MCF 10A (cell line): ENCODE measurements at places on chromosomes 3 and 15.
A peak's percentile ranks its signal among the peaks of the same experiment; 100 is the strongest.

GRCh38 chr15:53218666-53219580 is 428.8 kb upstream of the ONECUT1 start:
- no peaks in the 10 kb centered on the region for H3K4me1 ChIP-seq
- no peaks in the 10 kb centered on the region for H3K36me3 ChIP-seq
- DNase-seq: no peak

- DNase-seq: no peak
- no peak overlapping the region for H3K4me3 ChIP-seq
- no peaks in the 10 kb centered on the region for H3K4me1 ChIP-seq
- no peaks in the 10 kb centered on the region for H3K36me3 ChIP-seq
These were observed 631.4 kb upstream of the MDFIC2 start for GRCh38 chr3:70943886-70944285.

DNA sequence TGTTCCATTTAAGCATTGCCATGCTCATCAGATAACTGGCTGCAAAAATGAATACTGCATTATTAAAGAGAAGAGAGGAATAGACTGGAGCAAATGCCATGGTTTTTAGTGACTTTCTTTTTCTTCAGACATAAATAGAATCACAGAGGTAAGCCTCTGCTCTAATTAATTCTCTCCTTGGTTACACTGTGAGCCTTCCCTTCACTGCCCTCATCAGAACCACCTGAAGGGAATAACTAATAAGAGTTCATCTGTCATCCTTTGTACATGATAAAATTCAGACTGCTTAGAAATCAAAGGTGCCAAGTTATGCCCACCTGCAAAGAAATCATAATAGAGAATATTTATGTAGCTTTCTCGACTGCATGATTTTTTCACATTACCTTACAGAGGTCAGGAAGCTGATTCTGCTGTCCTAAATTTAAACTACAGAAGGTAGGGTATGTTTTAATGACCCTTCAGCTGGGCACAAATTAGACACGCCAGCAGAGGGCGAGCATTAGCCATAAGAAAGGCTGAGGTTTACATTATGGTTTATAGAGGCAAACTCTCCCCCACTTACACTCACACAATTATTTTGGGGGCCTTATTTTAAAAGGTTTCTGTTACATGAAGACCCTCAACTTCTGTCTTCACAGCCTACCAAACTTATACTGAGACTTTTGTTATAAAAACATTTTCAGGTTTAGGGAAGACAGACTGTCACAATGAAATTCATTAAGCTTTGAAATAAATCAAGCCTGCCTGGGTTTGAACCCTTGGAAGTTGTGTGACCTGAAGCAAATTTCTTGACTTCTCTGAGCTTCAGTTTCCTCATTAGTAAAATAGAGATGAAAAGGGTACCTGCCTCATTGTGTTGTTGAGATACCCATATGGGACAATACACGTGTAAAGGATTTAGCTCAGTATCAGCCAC is 15.3 kb upstream of the UNC13C start:
- H3K4me1 ChIP-seq: no peaks in the 10 kb centered on the region
- H3K36me3 ChIP-seq: no peaks in the 10 kb centered on the region
- DNase-seq: peak; percentile 50
- H3K27me3 ChIP-seq: peaks cover 60% of the 10 kb centered on the region
- H3K4me3 ChIP-seq: no peak overlapping the region

- no peak overlapping the region for H3K4me3 ChIP-seq
- H3K36me3 ChIP-seq: peaks cover 45% of the 10 kb centered on the region
- no peaks in the 10 kb centered on the region for H3K27me3 ChIP-seq
- no peak overlapping the region for H3K27ac ChIP-seq
These were observed 27.0 kb downstream of the HMCES start for GRCh38 chr3:129305592-129306091.

GRCh38 chr3:172511783-172512762 is 11.2 kb downstream of the TNFSF10 start:
- no peaks in the 10 kb centered on the region for H3K27me3 ChIP-seq
- no peaks in the 10 kb centered on the region for H3K36me3 ChIP-seq
- H3K4me1 ChIP-seq: peaks cover 10% of the 10 kb centered on the region
- no peak overlapping the region for H3K27ac ChIP-seq
- no peak for DNase-seq
- H3K4me3 ChIP-seq: no peak overlapping the region

- no peaks in the 10 kb centered on the region for H3K4me1 ChIP-seq
- no peaks in the 10 kb centered on the region for H3K27me3 ChIP-seq
- H3K4me3 ChIP-seq: no peak overlapping the region
- H3K36me3 ChIP-seq: no peaks in the 10 kb centered on the region
These were observed 199.5 kb upstream of the LMCD1 start for GRCh38 chr3:8301977-8302735.

GRCh38 chr3:65006300-65006739 is 318.5 kb upstream of the ADAMTS9 start:
- peaks cover 23% of the 10 kb centered on the region for H3K4me1 ChIP-seq
- H3K36me3 ChIP-seq: no peaks in the 10 kb centered on the region
- DNase-seq: peak; percentile 4
- no peak overlapping the region for H3K4me3 ChIP-seq

DNA sequence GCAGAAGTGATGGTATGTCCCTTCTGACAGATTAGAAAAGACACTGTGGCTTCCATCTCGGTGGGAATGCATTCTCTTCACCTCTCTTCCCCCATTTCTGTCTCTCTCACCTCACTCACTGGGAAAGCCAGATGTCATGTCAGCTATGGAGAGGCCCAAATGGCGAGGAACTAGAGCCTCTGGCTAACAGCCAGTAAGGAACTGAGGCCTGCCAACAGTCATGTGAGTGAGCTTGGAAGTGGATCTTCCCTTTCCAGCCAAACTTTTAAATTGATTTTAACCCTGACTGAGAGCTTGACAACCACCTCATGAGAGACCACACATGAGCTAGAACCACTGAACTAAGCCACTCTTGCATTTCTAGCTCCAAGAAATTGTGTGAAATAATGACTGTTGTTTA is 35.2 kb upstream of the CDAN1 start:
- DNase-seq: no peak
- H3K4me3 ChIP-seq: no peak overlapping the region
- H3K4me1 ChIP-seq: no peaks in the 10 kb centered on the region

DNA sequence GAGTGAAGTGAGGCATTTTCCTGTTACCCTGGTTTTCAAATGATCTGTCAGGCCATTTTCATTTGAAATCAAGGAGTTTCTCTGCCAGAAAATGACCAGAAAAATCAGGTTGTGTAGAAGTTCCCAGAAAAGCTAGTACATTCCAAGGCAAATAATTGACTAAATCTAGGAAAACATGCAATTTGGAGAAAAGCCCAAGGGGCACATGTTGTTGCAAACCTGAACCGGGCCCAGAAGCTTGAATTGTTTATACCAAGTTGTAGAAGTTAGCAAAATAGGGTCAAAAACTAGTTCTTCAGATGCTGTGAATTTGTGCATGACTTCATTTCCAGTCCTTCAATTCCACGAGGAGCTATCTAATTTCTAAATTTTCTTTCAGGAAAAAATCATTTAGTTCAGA is 31.0 kb downstream of the TRIM42 start:
- no peak overlapping the region for H3K4me3 ChIP-seq
- no peaks in the 10 kb centered on the region for H3K4me1 ChIP-seq
- no peaks in the 10 kb centered on the region for H3K27me3 ChIP-seq
- no peak for DNase-seq
- H3K36me3 ChIP-seq: no peaks in the 10 kb centered on the region
- H3K27ac ChIP-seq: no peak overlapping the region

GRCh38 chr3:97793420-97794019 is 28.3 kb upstream of the CRYBG3 start:
- peaks cover 9% of the 10 kb centered on the region for H3K36me3 ChIP-seq
- no peak overlapping the region for H3K27ac ChIP-seq
- no peaks in the 10 kb centered on the region for H3K27me3 ChIP-seq
- H3K4me3 ChIP-seq: no peak overlapping the region
- no peaks in the 10 kb centered on the region for H3K4me1 ChIP-seq
- peak; percentile 70 for DNase-seq

GRCh38 chr3:160968761-160969160 is 136.4 kb downstream of the B3GALNT1 start:
- DNase-seq: no peak
- no peak overlapping the region for H3K4me3 ChIP-seq
- H3K4me1 ChIP-seq: no peaks in the 10 kb centered on the region
- no peak overlapping the region for H3K27ac ChIP-seq
- H3K36me3 ChIP-seq: peaks cover 5% of the 10 kb centered on the region

DNA sequence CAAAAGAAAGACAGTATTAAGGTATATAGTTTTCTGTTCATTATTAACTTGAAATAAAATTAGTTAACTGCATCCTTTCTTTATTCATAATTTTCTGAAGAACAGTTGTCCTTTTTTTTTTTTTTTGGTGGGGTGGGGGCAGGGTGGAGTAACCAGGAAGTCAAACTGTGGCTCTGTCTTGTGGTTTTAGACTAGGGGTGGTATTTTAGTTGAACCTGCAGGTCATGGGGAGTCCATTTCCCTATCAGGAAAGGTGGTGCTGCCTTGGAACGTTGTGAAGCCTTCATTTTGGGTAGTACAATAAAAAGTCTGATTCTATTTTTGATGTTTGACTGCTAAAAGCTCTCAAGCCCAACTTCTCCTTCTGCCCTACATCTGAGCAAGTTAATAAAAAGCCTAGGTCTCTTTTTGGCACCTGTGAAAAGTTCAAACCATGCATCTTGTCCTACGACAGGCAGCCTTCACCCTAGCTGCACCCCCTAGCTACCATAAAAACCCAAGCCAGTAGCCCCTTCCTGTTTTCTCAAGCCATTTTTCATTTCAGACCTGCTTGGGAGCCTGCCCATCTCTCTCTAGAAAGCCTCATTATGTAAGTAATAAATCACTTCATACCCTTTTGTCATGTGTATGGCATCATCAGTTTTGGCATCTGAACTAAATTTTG is 31.2 kb upstream of the RIOX2 start:
- no peaks in the 10 kb centered on the region for H3K4me1 ChIP-seq
- DNase-seq: no peak
- no peak overlapping the region for H3K4me3 ChIP-seq
- peaks cover 4% of the 10 kb centered on the region for H3K36me3 ChIP-seq
- peaks cover 12% of the 10 kb centered on the region for H3K27me3 ChIP-seq
- H3K27ac ChIP-seq: no peak overlapping the region

GRCh38 chr3:114389156-114389555 is 95.3 kb downstream of the TIGIT start:
- H3K4me1 ChIP-seq: peaks cover 6% of the 10 kb centered on the region
- H3K36me3 ChIP-seq: peaks cover 10% of the 10 kb centered on the region
- no peak overlapping the region for H3K4me3 ChIP-seq
- DNase-seq: no peak

- no peaks in the 10 kb centered on the region for H3K36me3 ChIP-seq
- DNase-seq: peak; percentile 25
- no peak overlapping the region for H3K27ac ChIP-seq
- peaks cover 95% of the 10 kb centered on the region for H3K27me3 ChIP-seq
- no peak overlapping the region for H3K4me3 ChIP-seq
These were observed 330.8 kb upstream of the AGTR1 start for GRCh38 chr3:148366743-148367410.

- H3K4me1 ChIP-seq: peaks cover 9% of the 10 kb centered on the region
- DNase-seq: peak; percentile 5
- H3K27me3 ChIP-seq: no peaks in the 10 kb centered on the region
These were observed 6.3 kb upstream of the FSIP1 start for GRCh38 chr15:39788800-39789565.

- H3K27ac ChIP-seq: no peak overlapping the region
- no peaks in the 10 kb centered on the region for H3K27me3 ChIP-seq
- peaks cover 29% of the 10 kb centered on the region for H3K4me1 ChIP-seq
- no peaks in the 10 kb centered on the region for H3K36me3 ChIP-seq
- H3K4me3 ChIP-seq: no peak overlapping the region
- DNase-seq: no peak
These were observed 223.6 kb upstream of the TLE3 start for GRCh38 chr15:70321172-70321819.

DNA sequence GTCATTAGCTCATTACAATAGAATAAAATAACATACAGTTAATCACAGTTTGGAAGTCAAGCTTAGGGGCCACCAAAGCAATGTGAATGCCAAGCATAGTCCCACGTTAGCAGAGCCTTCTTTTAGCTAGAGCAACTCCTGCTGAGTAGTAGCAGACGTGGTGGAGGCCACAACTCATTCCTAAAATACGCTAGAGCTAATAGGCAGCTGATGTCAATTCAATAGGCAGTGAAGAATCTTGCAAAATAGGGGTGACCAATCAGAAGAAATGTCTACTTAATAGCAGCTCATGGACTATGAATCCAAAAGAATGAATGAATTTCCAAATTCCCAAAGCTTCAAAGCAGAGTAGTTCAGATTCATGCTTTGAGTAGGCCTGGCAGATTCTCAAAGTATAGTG is 292.9 kb upstream of the RORA start:
- no peaks in the 10 kb centered on the region for H3K4me1 ChIP-seq
- H3K36me3 ChIP-seq: no peaks in the 10 kb centered on the region
- H3K27me3 ChIP-seq: no peaks in the 10 kb centered on the region
- DNase-seq: no peak
- H3K4me3 ChIP-seq: no peak overlapping the region

DNA sequence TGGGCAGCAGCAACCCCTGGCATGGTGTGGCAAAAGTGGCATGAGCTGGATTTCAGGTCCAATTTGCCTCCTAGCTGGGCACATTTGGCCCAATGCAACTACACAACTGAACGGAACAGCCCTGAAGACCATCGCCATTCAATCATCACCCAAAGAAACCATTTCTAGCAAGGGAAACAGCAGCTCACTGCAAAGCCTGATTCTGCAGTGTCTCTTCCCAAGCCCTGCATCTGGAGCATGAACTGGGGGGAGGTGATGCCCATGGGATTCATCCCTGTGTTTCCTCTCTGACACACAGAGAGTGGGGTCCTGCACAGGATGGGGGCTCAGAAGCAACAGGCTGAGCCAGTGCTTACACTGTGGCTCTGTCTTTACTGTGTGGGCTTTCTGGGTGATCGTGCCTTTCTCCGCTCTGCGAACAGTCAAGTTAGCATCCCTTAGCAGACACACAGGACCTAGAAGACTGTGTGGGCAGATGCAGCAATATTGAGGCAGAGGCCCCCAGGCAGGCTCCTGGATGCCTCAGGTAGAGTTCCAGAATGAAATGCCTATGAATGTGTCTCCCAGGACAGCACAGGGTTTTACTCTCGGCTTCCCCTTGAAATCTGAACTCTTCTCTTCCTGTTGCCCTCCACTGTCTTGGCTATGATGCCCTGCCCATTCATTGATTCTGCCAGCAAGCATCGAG is 91.1 kb upstream of the ALDH1A3 start:
- H3K27me3 ChIP-seq: no peaks in the 10 kb centered on the region
- H3K4me1 ChIP-seq: no peaks in the 10 kb centered on the region
- no peaks in the 10 kb centered on the region for H3K36me3 ChIP-seq
- H3K27ac ChIP-seq: no peak overlapping the region
- no peak for DNase-seq
- no peak overlapping the region for H3K4me3 ChIP-seq

DNA sequence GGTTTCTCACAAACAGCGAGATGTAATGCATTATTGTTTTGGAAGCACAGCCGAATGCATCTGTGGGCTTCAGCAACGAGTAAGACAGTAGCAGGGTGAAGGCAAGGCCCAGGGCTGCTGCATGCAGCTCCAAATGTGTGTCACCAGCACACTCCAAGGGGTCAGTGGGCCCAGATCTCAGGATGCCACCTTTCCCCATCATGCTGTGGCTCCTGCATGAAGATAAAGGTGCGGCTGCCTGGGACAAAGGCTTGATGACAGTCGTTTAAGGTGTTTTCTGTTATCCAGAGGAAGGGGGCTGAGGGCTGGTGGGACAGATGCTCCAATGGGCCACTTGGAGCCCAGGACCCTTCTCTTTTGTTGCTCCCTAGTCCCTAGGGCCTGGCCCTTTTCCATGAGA is 13.2 kb downstream of the C3orf22 start:
- no peak overlapping the region for H3K4me3 ChIP-seq
- peaks cover 7% of the 10 kb centered on the region for H3K4me1 ChIP-seq
- no peak for DNase-seq
- H3K27me3 ChIP-seq: peaks cover 42% of the 10 kb centered on the region
- H3K27ac ChIP-seq: no peak overlapping the region
- no peaks in the 10 kb centered on the region for H3K36me3 ChIP-seq
